ENCODE measurements at places on chromosomes 1 and 21.

- DNase-seq = no peak
Observed at GRCh38 chr1:27108588-27108987, 46.3 kb downstream of the SLC9A1 start.

DNA sequence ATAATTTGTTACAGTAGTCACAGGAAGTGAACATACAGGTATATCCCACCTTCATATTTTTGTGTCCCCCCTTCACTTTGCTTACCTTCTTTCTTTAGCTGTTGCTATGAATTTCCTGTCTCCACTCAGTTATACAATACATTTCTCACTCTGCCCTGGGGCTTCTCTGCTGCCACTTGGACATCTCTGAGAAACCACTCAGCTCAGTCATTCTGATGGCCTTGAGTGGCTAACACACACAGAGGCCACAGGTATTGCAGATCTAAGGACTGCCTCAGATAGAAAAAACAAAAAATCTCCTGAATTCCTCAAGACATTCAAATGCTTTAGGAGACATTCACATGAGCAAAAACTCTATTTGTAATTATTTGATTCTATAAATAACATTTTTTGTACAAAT is 87.7 kb downstream of the OLFM3 start:
- DNase-seq = no peak

DNA sequence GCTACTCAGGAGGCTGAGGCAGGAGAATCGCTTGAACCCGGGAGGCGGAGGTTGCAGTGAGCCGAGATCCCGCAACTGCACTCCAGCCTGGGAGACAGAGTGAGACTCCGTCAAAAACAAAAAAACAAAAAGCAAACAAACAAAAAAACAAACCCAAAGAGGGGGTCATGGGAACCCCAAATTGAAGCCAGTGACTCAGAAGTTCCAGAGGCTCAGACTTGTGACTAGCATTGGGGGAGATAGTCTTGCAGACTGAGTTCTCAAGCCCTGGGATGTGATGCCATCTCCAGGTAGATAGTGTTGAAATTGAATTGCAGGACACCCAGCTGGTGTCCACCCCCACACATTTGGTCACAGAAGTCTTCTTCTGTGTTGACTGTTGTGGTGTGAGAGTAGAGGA is 24.9 kb upstream of the ENO1 start:
- no peak for DNase-seq

- no peak for DNase-seq
Observed at GRCh38 chr1:52337439-52337838, 28.6 kb downstream of the CC2D1B start.

GRCh38 chr21:15062606-15062965 is 2.2 kb downstream of the NRIP1 start:
- DNase-seq = no peak

- DNase-seq = peak; percentile 78
Observed at GRCh38 chr1:43974443-43975248, at the start of gene ATP6V0B. ATP6V0B (plus strand) TSS chr1:43974960; CDS start chr1:43975041, 81 bp downstream.

- no peak for DNase-seq
Observed at GRCh38 chr1:13782634-13783360, 82.8 kb downstream of the PRDM2 start.

- DNase-seq = no peak
Observed at GRCh38 chr1:62175568-62176179, 19.0 kb upstream of the L1TD1 start.

Measured in cortex of kidney (tissue), 1 donor.